NCI-H1092 (cell line): ENCODE measurements at places on chromosomes 1 and 21.

DNA sequence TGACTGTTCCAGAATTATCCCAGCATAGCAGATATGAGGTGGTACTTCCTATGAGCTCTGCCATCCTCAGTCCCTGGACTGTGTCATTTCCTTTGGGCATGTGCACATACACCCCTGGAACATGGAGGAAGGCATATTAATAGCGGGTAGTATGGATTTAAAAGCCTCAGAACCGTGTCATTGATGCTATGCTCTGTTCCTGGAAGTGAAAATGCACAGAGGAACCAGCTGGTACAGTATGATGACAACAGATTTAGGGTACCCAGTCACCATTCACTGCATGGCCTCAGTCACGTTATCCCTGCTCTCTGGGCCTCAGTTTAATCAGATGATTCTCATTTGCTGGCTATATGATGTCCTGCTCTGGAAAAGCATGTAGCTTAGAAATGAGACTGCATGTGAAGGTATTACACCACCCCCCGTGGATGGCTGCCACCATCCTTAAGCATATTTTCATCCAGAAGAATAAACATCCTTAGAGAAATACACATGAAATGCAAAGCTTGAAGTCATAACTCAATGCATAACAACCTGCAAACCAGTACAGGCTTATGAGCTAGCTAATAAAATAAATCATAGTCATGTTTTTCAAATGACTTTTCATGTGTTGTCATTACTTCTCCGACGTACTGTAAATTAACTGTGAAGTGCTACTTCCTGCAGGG, 37.8 kb downstream of the SETD4 start:
- DNase-seq = no peak

- DNase-seq = peak; percentile 62
These were observed 4.4 kb downstream of the CITED4 start for GRCh38 chr1:40857737-40858136.

- DNase-seq = no peak
These were observed 61.7 kb downstream of the LGR6 start for GRCh38 chr1:202255343-202255742.

GRCh38 chr1:233675893-233676292, 62.0 kb downstream of the KCNK1 start:
- no peak for DNase-seq

DNA sequence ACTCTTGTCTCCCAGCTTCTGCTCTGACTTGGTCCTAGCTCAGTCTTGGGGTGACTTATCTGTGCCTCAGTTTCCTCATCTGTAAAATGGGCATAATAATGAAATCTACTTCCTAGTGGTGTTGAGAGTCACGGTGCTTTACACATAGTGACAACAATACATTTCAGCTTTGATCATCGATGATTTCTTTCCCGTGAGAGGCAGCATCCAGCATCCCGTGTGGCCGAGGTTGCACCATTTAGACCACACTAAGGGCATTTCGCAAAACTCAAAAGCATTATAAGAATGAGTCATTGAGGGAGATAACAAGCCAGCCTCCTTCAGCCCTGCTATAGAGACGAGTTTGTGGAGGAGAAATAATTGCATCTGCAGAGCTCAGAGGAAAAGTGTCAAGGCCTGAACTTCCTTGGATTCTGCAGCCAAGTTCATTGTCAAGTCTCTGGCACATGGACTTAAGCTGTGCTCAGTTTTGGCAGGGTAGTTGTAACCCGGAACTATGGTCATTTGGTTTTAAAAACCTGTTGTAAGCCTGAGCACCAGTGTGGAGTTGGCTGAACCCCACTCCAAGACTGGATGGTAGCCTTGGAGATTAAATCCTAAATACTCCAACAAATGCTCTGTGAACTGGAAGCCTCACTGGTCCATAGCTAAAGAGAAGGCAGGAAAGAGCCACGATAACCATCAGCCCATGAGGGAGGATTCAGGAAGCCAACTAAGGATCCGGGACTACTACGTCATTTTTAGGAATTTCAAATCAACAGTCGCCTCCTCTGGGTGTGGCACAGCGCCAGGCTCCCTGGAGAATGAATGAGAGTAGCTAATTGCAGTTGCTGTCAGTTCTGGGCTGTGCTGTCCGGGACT, 64.2 kb downstream of the TCP10L start:
- DNase-seq = no peak

GRCh38 chr1:87150143-87150542, 178.5 kb upstream of the LMO4 start:
- no peak for DNase-seq

GRCh38 chr1:25088946-25089345, 143.4 kb downstream of the SYF2 start:
- DNase-seq = no peak

DNA sequence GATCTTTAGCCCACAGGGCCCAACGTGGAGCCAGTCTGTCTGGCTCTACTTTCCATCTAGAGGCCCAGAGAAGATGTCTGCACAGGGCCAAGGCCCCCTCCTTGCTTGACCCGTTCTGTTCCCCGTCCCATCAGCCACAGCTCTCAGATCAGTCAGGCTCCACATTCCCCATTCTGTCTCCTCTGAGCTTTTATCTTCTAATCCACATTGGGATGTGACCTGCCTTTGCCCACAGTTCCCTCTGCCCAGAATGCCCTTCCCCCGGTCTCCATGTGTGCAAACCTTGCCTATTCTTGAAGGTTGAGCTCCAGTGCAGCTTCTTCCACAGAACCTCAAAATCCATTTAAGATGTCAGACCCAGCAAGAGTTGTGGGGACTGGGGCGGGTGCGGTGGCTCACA, 53.3 kb upstream of the WASF2 start:
- no peak for DNase-seq

- no peak for DNase-seq
These were observed 31.8 kb downstream of the ADGRL2 start for GRCh38 chr1:81832573-81832972.

GRCh38 chr21:36429947-36430546, 44.9 kb downstream of the CHAF1B start:
- no peak for DNase-seq

DNA sequence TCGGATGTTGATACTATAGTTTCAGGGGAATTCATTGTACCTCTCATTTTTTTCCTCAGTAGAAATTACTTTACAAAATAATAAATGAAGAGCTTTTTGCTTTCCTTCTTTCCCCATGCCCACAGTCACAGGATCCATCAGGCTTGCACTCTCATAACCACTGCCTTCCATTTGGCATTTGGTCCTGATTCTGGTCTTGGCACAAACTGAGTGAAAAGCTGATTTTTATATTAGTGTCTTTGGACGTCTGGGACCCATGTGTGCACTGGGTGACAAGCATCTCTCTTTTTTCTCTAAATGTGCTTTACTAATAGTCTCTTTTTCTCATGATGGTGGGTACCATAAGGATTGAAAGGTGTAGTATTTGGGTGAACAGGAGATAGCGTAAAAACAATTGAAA, 2.8 kb downstream of the ELAVL4 start:
- DNase-seq = no peak

DNA sequence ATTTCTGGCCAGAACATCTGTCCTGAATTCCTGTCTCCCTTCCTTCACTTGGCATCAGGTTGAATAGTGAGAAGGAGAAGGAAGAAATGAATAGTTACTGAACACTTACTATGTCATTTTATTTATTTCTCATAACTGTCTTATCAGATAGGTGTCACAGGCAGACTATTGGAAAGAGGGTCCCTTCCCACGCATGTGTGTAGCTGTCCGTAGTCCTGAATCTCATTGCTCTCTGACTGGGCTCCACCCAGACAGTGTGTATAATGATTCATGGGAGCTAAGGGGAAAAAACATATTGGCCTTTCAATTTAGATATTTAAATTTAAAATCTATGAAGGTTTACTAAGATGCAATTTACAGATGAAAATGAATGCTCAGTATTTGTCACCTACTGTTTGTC, 86.1 kb downstream of the OMA1 start:
- no peak for DNase-seq

DNA sequence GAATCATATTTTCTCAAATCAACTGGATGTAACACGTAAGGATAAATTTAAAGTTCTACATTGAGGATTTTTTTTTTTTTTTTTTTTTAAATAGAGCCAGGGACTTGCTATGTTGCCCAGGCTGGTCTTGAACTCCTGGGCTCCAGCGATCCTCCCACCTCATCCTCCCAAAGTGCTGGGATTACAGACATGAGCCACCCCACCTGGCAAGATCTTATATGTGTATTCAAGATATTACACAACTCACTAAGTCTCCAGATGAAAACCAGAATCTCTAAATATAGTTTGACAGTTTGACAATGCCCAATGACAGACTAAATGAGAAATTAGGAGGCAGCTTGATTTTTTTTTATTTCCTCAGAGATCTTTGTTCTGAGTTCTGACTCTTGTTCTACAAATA, 6.8 kb downstream of the YY1AP1 start:
- no peak for DNase-seq

DNA sequence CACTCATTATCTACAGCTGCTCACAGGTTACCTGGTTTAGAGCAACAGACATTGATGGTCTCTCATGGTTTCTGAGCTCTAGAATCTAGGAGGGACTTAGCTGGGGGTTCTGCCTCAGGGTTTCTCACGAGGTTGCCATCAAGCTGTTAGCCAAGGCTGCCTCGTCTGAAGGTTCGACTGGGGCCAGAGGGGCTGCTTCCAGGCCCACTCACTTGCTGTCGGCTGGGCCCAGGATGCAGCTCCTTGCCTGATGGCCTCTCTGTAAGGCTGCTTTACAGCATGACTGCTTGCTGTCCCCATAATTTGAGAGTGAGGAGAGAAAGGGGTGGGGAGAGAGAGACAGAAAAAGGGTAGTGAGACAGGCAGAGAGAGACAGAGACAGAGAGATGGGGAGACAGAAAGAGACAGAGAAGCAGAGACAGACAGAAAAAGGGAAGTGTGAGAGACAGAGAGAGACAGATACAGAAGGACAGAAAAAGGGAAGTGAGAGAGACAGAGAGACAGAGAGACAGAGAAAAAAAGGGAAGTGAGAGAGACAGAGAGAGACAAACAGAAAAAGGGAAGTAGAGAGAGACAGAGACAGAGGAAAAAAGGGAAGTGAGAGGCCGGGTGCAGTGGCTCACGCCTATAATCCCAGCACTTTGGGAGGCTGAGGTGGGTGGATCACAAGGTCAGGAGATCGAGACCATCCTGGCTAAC, 106.8 kb upstream of the C1orf174 start:
- no peak for DNase-seq

DNA sequence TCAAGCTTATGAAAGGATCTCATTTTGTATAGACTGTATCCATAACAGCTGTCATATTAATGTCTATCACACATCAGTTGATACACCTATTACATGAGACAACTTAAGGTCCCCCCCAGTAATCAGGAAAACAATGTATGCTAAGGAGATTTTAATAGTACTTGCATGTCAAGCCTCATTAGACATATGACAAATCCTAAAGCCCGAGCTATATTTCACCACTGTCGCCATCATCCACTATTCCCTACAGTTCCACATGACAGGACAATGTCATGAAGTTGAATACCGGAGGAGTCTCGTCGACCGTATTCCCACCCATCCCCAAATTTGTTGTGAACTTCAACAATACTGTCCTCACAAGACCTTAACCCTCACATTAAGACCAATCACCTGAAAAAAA, 3.4 kb downstream of the HMGN1 start:
- no peak for DNase-seq

GRCh38 chr1:147723691-147724323, 36.6 kb downstream of the GJA5 start:
- no peak for DNase-seq

GRCh38 chr1:181398544-181398943, 84.8 kb upstream of the CACNA1E start:
- DNase-seq = no peak

DNA sequence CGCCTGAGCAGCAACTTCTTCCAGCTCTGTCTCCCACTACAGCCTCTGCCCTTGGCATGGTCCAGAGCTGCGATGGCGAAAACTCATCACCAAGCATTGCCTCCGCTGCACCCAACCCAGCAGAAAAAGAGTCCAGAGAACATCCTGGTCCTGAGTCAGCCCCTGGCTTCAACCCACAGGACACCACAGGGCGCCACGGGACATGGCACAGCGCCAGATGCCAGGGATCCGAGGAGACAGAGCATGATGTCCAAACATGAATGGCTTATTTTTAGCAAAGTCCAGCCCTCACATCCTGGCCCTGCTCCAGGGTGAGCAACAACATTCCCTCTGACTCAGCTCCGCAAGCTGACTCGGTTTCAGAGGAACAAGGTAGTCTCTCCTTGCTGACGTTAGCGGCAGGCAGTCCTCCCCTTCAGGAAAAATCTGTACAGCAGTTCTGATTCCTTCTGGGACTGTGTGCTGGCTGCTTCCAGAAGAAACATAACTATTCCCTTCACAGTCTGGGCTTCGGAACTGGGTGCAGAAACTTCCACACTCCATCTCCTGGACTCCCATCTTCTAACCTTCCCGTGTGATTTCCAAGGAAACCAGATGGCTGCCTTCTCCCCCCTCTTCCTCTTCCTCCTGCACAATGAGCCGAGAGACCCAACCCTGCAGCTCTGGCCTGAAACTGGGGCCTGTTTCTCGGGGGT, 131.3 kb downstream of the TOMM20 start:
- DNase-seq = peak; percentile 50

GRCh38 chr1:18735224-18735997, 104.8 kb downstream of the PAX7 start:
- DNase-seq = no peak

DNA sequence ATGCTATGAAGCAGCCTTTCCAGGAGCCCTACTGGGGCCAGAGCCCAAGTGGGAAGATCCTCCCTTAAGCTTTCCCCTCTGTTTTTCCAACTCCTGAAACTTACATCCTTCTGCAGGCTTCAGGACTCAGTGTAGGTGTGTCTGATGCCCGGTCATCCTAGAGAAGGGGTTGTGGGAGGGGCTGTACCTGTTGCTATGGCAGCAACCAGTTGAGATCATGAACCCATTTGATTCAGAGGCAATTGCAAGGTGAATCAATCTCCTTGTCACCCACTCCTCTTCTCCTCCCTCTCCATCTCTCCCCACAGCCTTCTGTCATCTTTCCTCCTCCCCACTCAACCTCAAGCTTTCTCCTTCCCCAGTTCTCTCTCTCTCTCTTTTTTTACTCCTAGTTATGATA, 151.8 kb downstream of the CACNA1E start:
- no peak for DNase-seq

GRCh38 chr1:60427194-60427593, 353.6 kb upstream of the C1orf87 start:
- DNase-seq = no peak

- no peak for DNase-seq
These were observed 1.2 kb downstream of the NEXN start for GRCh38 chr1:77889671-77890070.

DNA sequence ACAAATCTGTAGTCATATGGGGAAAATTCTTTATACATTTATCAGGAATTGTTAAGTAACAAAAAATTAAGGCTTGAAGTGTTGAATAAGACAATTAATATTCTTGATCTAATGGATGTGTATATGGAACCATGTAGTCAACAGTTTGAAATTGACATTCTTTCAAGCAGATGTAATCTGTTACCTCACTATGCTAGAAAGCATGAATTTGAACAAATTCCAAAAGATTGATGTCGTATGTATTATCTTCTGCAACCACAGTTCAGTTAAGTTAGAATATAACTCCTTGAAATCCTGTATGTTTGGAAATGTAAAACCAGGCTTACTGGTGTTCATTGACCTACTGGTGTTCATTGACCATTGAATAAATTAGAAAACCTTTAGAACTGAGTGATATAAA, 16.1 kb downstream of the CCDC18 start:
- no peak for DNase-seq

- no peak for DNase-seq
These were observed 104.4 kb upstream of the GNG12 start for GRCh38 chr1:67937651-67938050.
